ENCODE measurements at places on chromosomes 7 and 10.

- no peak overlapping the region for H3K4me3 ChIP-seq
- H3K4me1 ChIP-seq: no peaks in the 10 kb centered on the region
- H3K27ac ChIP-seq: no peak overlapping the region
- no peaks in the 10 kb centered on the region for H3K27me3 ChIP-seq
Observed at GRCh38 chr10:25465582-25466372, 291.0 kb downstream of the GPR158 start.

DNA sequence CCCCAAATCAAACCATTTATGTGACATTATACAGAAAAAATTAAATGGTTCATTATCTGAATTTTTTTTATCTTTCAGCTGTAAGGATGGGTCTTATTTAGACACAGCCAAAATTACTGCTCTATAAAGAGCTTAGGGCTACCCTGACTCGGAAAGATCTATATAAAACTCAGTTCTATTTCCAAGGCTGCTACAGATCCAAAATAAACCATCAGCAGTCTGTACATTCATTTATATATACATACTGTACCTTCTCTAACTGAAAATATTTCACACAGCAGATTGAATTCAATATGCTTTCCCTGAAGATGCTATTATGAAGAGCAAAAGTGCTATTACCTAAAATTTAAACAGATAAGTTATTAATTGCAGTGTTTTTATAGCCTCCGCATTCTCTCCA, 287.7 kb upstream of the MYO3A start:
- H3K4me3 ChIP-seq: no peak overlapping the region
- no peaks in the 10 kb centered on the region for H3K27me3 ChIP-seq
- no peaks in the 10 kb centered on the region for H3K36me3 ChIP-seq
- DNase-seq: no peak
- no peaks in the 10 kb centered on the region for H3K4me1 ChIP-seq

- DNase-seq: no peak
- H3K4me3 ChIP-seq: no peak overlapping the region
- H3K36me3 ChIP-seq: no peaks in the 10 kb centered on the region
Observed at GRCh38 chr7:16564909-16565426, 38.3 kb downstream of the LRRC72 start.

GRCh38 chr7:15341817-15342216, 220.0 kb downstream of the AGMO start:
- H3K27me3 ChIP-seq: no peaks in the 10 kb centered on the region
- no peaks in the 10 kb centered on the region for H3K4me1 ChIP-seq
- H3K27ac ChIP-seq: no peak overlapping the region
- no peaks in the 10 kb centered on the region for H3K36me3 ChIP-seq
- no peak overlapping the region for H3K4me3 ChIP-seq
- DNase-seq: no peak

- H3K27ac ChIP-seq: peak overlapping the region; percentile 64
- DNase-seq: no peak
- H3K4me3 ChIP-seq: no peak overlapping the region
- H3K36me3 ChIP-seq: no peaks in the 10 kb centered on the region
- no peaks in the 10 kb centered on the region for H3K27me3 ChIP-seq
Observed at GRCh38 chr7:116315293-116315692, 105.0 kb downstream of the TES start.

GRCh38 chr7:116582164-116582732, 57.4 kb downstream of the CAV1 start:
- no peaks in the 10 kb centered on the region for H3K27me3 ChIP-seq
- DNase-seq: no peak
- no peaks in the 10 kb centered on the region for H3K4me1 ChIP-seq

DNA sequence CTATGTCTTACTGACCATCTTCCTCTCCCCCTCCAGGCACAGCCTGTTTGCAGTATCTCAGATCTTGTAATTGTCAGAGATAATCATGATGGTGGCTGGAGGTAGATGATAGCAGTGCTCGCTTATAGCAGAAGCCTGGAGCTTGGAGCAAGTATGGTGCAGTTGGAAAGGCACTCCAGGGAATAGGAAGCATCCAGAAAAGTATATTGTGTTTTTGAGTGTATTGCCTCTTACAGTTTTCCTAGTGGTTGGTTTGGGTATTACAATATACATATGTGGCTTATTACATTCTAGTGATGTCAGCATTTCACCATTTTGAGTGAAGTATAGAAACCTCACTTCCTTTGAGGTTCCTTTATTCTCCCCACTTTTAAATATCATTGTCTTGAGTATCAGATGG, 101.5 kb downstream of the STK31 start:
- H3K4me1 ChIP-seq: no peaks in the 10 kb centered on the region
- H3K36me3 ChIP-seq: no peaks in the 10 kb centered on the region
- DNase-seq: no peak
- no peaks in the 10 kb centered on the region for H3K27me3 ChIP-seq
- no peak overlapping the region for H3K4me3 ChIP-seq
- no peak overlapping the region for H3K27ac ChIP-seq

GRCh38 chr7:151280388-151281019, 32.0 kb upstream of the SMARCD3 start:
- no peaks in the 10 kb centered on the region for H3K36me3 ChIP-seq
- peaks cover 15% of the 10 kb centered on the region for H3K4me1 ChIP-seq
- H3K27me3 ChIP-seq: no peaks in the 10 kb centered on the region
- no peak overlapping the region for H3K27ac ChIP-seq
- no peak for DNase-seq

- no peak overlapping the region for H3K4me3 ChIP-seq
- DNase-seq: no peak
- H3K27ac ChIP-seq: peak overlapping the region; percentile 11
- no peaks in the 10 kb centered on the region for H3K36me3 ChIP-seq
- H3K4me1 ChIP-seq: no peaks in the 10 kb centered on the region
- H3K27me3 ChIP-seq: no peaks in the 10 kb centered on the region
Observed at GRCh38 chr10:72146071-72146470, 57.7 kb upstream of the SPOCK2 start.

DNA sequence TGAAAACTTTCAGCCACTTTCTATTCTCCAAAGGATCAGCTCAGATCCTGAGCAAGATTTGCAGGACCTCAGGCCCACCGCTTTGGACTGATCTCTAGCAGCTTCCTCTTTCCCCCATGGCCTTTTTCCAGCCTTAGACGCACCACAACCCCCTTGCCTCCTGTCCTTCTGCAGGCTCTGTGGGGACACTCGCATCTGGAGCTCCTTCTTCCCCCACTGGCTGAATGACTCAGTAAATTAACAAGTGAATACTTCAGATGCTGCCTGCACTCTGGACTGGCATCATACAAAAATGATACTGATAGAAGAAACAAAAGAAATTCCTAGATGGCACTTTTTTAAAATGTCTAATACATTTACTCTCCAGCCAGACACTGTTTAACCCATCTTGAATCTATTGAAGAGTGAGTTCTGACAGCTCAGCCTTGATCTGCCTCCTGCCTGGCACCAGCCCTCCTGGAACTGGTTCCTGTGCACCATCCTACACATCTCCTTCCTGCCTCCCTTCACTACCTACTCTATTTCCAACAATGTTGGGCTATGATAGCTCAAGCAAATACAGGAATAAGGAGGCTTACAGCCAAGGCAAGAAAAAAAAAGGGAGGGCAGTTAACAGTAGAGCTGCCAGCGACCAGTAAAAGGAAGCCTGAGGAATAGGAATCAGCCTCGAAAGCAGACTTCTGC, 3.3 kb downstream of the FRMPD2 start:
- no peak for DNase-seq
- H3K36me3 ChIP-seq: no peaks in the 10 kb centered on the region
- peak overlapping the region; percentile 29 for H3K27ac ChIP-seq
- no peaks in the 10 kb centered on the region for H3K4me1 ChIP-seq
- H3K4me3 ChIP-seq: no peak overlapping the region
- H3K27me3 ChIP-seq: no peaks in the 10 kb centered on the region

- H3K27me3 ChIP-seq: no peaks in the 10 kb centered on the region
- H3K36me3 ChIP-seq: no peaks in the 10 kb centered on the region
- peaks cover 30% of the 10 kb centered on the region for H3K4me1 ChIP-seq
- no peak overlapping the region for H3K4me3 ChIP-seq
Observed at GRCh38 chr10:31586723-31587638, 268.0 kb downstream of the ZEB1 start.

GRCh38 chr10:75765789-75766096, 334.3 kb downstream of the LRMDA start:
- H3K27me3 ChIP-seq: no peaks in the 10 kb centered on the region
- H3K4me3 ChIP-seq: no peak overlapping the region
- H3K36me3 ChIP-seq: no peaks in the 10 kb centered on the region
- no peak for DNase-seq

DNA sequence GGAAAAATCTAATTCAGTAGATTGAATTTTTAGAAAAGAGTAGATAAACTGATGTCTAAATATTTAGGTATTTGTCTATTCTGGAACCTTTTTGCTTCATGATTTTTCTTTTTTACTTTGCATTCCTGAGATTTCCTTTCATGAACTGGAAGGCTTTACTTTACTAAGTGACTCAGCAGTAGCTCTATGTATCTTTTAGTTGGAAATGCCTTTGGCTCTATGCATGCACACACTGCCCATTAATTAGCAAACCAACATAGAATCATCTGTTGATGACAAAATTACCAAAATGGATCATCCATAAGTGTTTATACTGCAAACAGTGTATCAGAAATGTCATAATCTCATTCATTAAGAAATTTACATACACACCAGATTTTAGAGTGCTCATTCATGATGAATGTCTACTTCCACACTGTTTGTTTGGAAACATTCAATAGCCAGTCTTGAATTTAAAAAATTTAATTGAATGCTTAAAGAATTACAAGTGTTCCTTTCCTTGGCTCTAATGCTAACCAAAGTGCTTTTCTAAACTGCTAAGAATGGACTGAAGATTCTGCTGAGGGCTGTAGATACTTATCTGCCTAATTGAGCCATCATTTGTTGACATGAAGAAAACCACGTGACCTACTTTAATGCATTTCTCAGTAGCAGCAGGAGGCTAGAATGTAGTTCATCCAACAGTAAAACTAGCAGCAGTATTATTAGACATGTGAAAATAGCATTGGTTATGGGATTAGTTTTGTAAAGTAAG, 282.0 kb downstream of the ADK start:
- no peak for DNase-seq
- no peaks in the 10 kb centered on the region for H3K36me3 ChIP-seq
- no peak overlapping the region for H3K27ac ChIP-seq
- no peaks in the 10 kb centered on the region for H3K27me3 ChIP-seq
- no peaks in the 10 kb centered on the region for H3K4me1 ChIP-seq

DNA sequence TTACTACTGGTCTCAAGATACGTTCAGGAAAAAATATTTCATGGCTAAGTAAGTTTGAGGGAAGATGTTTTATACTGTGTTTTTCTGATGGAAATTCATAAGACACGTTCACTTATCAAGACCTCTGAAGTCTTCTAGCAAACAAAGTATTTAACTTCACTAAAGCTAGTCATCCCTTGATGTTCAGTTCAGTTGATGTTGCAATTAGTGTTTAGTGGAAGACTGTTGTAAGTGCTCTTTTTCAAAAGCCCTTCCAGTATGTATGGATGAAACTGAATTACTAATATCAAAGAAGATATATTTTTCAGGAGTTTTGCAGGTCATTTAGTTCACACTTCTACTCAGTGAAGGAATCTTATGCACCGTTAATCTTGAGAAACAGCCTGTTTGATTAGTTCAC, 25.1 kb downstream of the CUL1 start:
- H3K27ac ChIP-seq: no peak overlapping the region
- peaks cover 59% of the 10 kb centered on the region for H3K4me1 ChIP-seq
- DNase-seq: no peak
- H3K27me3 ChIP-seq: no peaks in the 10 kb centered on the region
- no peak overlapping the region for H3K4me3 ChIP-seq

- DNase-seq: no peak
- H3K27ac ChIP-seq: no peak overlapping the region
- H3K4me1 ChIP-seq: no peaks in the 10 kb centered on the region
- no peaks in the 10 kb centered on the region for H3K27me3 ChIP-seq
- H3K36me3 ChIP-seq: no peaks in the 10 kb centered on the region
Observed at GRCh38 chr10:130232166-130233034, 96.2 kb downstream of the GLRX3 start.

DNA sequence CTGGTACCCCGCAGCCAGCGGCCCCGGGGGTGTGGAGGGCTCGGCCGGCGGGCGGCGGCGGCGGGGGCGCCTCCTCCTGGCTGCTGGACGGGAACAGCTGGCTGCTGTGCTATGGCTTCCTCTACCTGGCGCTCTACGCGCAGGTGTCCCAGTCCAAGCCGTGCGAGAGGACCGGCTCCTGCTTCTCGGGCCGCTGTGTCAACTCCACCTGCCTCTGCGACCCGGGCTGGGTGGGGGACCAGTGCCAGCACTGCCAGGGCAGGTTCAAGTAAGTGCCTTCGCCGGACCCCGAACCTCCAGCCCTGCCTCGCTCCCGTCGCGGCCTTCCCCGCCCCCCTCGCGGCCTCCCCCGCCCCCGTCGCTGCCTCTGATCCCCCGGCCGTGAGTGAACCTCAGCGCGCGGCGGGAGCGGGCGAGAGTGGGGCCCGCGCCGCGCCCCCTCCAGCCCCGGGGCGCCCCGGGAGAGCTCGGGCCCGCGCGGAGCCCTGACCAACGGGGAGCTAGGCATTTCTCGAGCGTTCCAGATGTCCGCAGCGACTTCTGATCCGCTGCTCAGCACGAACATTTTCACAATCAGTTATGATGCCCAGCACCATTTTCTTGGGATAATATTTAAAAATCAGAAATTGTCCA, 727 bp downstream of the ATRNL1 start:
- H3K4me1 ChIP-seq: peaks cover 13% of the 10 kb centered on the region
- no peak for DNase-seq
- no peaks in the 10 kb centered on the region for H3K36me3 ChIP-seq
- no peak overlapping the region for H3K27ac ChIP-seq
- no peaks in the 10 kb centered on the region for H3K27me3 ChIP-seq
- peak overlapping the region; percentile 51 for H3K4me3 ChIP-seq

- DNase-seq: no peak
- no peaks in the 10 kb centered on the region for H3K27me3 ChIP-seq
- no peaks in the 10 kb centered on the region for H3K36me3 ChIP-seq
- no peak overlapping the region for H3K4me3 ChIP-seq
- H3K4me1 ChIP-seq: no peaks in the 10 kb centered on the region
Observed at GRCh38 chr7:113094517-113095249, 8.1 kb upstream of the GPR85 start.

- H3K4me3 ChIP-seq: no peak overlapping the region
- no peak overlapping the region for H3K27ac ChIP-seq
- H3K4me1 ChIP-seq: peaks cover 12% of the 10 kb centered on the region
- H3K36me3 ChIP-seq: no peaks in the 10 kb centered on the region
- peak; percentile 66 for DNase-seq
Observed at GRCh38 chr7:151987748-151988529, 31.7 kb downstream of the GALNTL5 start.

GRCh38 chr7:121608785-121609184, 212.7 kb upstream of the FAM3C start:
- no peak overlapping the region for H3K4me3 ChIP-seq
- H3K4me1 ChIP-seq: no peaks in the 10 kb centered on the region
- H3K27me3 ChIP-seq: no peaks in the 10 kb centered on the region
- H3K36me3 ChIP-seq: no peaks in the 10 kb centered on the region
- peak overlapping the region; percentile 60 for H3K27ac ChIP-seq
- no peak for DNase-seq

- DNase-seq: no peak
- no peak overlapping the region for H3K4me3 ChIP-seq
- no peaks in the 10 kb centered on the region for H3K27me3 ChIP-seq
- no peaks in the 10 kb centered on the region for H3K36me3 ChIP-seq
Observed at GRCh38 chr10:112395809-112396530, 22.1 kb downstream of the ACSL5 start.

All from right atrium auricular region (tissue), 2 donors.